Fibroblast of skin of right biceps (primary cell): ENCODE measurements at places on chromosomes 7 and 10.
A peak's percentile ranks its signal among the peaks of the same experiment; 100 is the strongest.

DNA sequence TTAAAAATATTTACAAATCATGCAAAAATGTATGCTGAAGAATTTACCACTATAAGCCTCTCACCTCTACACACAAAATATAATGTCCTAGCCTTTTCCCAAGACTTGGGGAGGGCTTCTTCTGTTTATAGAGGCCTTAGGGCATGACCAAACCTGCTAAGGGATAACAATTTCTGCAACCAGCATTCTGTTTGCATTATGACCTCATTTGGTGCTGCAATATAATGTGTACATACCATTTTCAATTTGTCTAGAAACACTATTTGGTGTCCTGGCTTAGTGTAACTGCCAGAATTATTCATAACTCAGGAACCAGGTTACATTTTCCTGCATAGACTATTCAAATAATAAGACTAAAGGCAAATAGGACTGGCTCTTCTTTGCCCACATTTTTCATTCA is 446.6 kb upstream of the SORCS1 start:
- no peak for DNase-seq

- DNase-seq, result peak; percentile 73
These were observed 334 bp downstream of the ZNF800 start for GRCh38 chr7:127392182-127392565.

- no peak for DNase-seq
These were observed 15.9 kb downstream of the ITGB8 start for GRCh38 chr7:20346577-20346976.

DNA sequence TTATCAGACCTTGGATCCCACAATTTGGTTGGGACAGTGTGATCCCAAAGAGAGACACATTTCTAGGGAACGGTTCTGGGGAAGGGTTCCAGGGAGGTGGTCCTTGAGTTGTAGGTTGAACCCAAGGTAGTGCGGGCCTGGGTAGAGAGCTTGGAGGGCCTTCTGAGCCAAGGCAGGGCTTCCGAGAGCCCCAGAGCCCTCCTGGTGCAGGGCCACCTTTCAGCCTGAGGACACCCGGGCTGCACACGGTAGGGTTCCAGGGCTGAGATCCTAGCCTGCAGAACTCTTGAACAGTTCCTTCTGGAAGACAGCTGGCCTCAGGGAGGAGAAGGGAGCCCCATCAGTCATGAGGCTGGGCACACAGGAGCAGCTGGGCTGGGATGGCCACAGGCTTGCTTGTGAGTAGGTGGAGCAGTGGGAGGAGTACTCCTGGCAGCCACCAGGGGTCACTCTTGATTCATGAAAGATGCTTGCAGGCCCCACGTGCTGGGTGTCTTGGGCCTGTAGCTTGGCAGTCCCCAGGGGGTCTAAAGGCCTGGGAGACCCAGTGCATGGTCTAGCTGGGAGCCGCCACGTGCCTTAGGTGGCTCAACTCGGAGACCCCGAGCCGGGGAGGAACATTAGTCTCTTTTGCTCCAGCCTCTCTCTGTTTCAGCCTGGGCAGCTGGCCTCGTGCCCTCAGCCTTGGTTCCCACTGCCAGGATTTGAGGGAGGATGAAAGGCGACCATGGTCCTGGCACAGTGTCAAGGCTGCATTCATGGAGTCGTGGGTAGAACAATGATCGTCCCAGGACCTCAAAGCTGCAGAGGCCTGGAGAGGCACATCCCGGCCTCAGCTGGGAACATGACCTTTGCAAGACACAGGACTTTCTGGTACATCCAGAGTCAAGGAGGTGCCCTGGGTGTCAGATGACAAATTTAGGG is 381.6 kb downstream of the TYW1 start:
- DNase-seq, result peak; percentile 61

DNA sequence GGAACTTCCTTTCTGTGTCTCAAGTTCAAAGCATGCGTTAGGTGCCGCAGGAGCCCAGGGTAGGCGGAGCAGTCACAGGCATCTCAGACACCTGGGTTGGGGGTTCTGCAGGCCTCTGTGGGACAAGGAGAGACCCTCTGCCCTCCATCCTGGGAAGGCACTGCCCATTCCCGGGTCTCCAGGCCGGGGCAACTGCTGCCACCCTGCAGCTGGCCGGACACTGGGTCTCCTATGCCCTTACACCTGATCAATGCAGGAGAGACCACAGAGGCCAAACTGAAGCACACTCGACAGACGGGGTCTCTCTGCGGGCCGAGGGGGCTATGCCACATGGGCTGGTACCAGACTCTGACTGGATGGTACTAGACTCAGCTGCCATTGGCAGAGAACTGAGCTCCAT is 36.9 kb downstream of the YKT6 start:
- DNase-seq, result no peak

- no peak for DNase-seq
These were observed 660 bp downstream of the VCL start for GRCh38 chr10:73998623-73998928.

DNA sequence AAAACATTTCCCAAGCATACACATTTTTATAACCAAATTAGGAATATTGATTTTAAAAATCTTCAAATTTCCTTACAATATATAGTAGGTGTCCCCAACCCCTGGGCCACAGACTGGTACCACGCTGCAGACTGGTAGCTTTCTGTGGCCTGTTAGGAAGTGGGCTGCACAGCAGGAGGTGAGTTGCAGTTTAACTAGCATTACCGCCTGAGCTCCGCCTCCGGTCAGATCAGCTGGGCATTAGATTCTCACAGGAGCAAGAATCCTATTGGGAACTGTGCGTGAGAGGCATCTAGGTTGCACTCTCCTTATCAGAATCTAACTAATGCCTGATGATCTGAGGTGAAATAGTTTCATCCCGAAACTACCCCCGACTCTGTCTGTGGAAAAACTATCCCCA is 62.1 kb downstream of the ZWINT start:
- no peak for DNase-seq

GRCh38 chr10:85148693-85149640 is 820.6 kb downstream of the CCSER2 start:
- no peak for DNase-seq

DNA sequence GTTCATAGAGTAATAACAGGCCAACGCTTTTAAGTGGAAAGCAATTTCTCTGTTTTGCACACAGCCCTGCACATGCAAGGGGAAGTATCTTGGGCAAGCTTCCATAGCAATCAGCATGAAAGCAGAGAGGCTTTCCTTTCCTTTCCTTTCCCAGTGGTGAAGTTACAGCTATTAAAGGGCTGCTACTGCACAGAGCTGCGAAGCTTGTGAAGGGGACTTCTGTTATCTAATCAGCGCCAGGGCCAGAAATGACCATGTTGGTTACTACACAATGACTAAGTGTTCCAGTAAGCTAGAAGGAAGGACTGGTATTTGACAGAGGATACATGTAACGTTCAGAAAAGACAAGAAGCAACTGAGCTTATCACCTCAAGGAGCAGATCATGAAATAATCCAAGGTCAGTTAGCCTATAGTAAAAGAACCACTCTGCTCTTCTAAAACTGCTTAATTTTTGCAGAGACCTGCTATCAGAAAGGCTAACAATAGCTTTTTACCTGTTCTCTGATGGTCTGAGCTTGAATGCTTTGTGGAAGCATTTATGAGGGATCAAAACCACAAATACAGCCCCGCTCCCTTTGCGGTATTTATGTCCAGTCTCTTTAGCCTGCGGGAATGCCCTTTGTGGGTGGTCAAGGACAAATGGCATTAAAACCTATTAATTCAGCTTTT is 45.9 kb downstream of the SGMS1 start:
- peak; percentile 25 for DNase-seq

DNA sequence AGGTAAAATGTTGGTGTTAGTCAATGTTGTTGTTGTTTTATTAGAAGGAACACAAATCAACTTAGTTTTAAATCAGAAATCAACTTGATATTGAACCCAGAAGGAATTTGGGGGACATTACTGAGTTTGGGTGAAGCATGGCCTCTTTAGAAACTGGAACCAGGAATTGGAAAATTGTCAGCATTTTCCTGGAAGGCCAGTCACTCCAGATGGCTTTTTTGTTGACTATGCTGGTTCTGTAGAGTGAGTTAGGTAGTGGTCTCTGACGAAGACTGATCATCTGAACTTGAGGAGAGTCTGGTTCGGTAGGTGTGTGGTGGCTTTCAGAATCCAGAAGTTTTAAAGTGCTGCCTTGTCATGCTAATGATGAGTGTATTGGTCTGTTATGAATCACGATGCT is 111.5 kb downstream of the BMPER start:
- no peak for DNase-seq

DNA sequence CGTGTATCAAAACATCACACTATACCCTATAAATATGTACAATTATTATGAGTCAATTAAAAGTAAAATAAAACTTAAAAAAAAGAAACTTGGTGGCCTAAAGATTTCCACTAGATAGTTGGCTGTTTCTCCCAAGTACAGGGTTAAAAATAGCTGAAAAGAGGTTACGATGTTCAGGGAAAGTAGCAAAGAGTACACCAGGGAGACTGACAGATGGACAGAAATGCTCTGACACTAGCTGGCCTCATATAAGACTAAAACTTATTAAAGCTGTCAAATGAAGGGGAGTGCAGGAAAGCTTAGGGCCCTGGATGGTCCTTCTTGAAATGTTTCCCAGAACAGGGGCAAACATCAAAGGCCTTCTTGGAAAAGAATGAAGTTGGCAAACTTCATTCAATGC is 51.3 kb downstream of the TCAF1 start:
- DNase-seq, result no peak

GRCh38 chr10:32241946-32242345 is 105.0 kb downstream of the EPC1 start:
- DNase-seq, result no peak

- DNase-seq, result no peak
These were observed 81.6 kb downstream of the CDK14 start for GRCh38 chr7:90677486-90678404.

GRCh38 chr7:26686448-26686981 is 177.9 kb downstream of the SKAP2 start:
- peak; percentile 74 for DNase-seq

GRCh38 chr7:149716007-149716931 is 57.1 kb downstream of the ZNF467 start:
- DNase-seq, result peak; percentile 23
